ENCODE measurements at places on chromosomes 7 and 10. TPM values are rescaled to one million over a fixed set of nuclear protein-coding genes. Genes with fewer than 3 reads are reported as not detected.

- peak; percentile 32 for DNase-seq
These were observed 33.4 kb downstream of the INPP5A start for GRCh38 chr10:132570771-132571649.

The ELMO1 gene
- 23.8 TPM for total RNA-seq

DNA sequence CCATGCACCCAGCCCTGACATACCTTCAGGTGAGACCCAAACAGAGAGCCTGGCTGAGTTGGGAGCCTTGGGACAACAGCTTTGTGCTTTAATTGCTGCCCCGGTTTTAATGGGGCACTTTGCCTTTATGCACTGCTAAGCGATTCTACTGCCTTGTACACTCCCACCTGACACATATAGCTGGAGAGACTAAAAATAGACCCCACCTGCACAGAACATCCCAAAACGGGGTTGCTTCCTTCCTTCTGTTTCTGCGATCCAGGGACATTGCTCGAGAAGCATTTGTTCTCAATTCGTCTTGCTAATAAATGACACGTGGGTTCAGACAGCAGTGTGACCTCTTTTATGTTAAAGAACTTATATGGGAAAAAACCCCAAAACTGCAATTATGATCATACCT lies 258.8 kb upstream of the MYO3A start:
- DNase-seq: no peak

DNA sequence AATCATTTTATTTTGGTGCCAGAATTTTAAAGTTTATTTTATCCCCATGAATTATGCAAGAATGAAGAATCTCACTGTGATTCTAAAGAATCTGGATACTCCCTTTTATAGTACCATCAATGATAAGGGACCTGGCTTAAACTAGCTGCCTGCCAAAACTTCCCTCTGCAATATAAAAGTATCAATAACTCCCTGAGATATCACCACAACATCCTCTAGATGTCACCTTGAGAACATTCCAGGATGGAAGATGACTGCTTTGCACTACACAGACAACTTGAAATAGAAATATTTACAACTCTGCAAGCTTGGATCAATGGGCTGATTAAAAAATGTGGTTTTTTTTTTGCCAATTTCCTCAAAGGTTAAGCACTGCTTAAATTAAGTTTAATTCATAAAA lies 142.1 kb downstream of the SLC25A13 start:
- DNase-seq: peak; percentile 52

GRCh38 chr7:2540641-2541051 lies 14.7 kb downstream of the BRAT1 start:
- DNase-seq: no peak

- no peak for DNase-seq
These were observed 5.4 kb downstream of the ARHGAP21 start for GRCh38 chr10:24718031-24718855.

DNA sequence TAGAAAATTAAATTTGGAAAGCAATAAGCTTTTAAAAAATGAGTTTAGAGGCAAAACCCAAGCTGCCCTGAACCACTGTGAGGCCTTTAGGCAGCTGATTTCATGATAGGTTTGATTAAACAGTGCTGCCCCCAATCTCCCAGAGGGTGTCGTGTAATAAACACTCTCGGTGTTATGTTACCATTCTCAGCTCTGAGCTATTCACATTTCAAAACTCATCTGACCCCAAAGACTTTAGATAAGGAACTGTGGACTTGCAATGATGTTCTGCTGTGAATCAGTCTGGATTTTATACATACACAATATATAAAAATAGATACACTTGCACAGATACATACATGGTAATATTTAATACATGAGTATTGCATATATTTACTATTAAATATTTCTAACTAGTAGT lies 120.4 kb downstream of the MALRD1 start:
- no peak for DNase-seq

GRCh38 chr7:37719077-37719476 lies 35.5 kb downstream of the GPR141 start:
- no peak for DNase-seq

GRCh38 chr7:112357136-112357535 lies 93.1 kb upstream of the IFRD1 start:
- no peak for DNase-seq

The SLC18A2 gene
- total RNA-seq: 0.35 TPM

GRCh38 chr10:128095027-128095752 lies 31.0 kb downstream of the MKI67 start:
- DNase-seq: no peak

The EFCAB10 gene
- total RNA-seq: not detected

The CLDN4 gene
- 0.27 TPM for total RNA-seq

GRCh38 chr10:88347022-88347421 lies 236.1 kb downstream of the RNLS start:
- DNase-seq: no peak

DNA sequence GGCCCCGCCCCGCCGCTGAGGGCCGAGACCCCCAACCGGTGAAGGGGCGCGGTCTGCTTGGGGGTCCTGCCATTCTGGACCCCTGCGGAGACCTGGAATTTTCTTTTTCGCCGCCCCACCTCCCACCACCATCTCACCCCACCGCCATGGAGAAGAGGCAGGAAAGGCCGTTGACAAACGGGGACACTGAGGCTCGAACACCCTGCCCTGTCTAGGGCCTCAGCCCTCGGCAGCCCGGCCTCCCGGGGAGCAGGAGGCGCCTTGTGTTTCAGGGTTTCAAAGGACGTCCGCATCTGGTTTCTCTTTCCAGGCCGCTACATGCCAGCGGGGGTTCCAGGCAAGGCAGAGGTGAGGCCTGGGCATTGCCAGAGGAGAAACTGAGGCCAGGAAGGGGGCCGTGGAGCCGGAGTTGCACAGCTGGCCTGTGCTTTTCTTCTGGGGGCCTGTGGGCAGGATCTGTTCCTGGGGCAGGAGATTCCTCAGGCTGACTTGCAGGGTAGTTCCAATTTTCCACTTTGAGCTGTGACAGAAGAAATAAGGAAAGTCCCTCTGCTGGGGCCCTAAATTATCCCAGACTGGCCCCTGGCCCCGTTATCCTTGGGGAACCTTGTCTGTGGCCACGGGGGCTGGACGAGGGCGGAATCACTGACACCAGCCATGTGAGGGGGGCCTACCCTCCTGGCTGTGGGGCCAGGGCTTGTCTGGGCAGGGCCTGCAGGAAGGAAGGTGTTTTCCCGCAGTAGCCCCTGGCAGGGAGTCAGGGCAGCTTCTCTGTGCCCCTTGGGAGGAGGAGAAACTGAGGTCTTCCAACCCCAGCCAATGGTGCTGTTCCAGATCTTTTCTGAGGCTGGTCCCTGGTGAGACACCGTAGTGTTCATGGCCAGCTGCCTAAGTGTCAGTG lies 900 bp upstream of the MICALL2 start:
- peak; percentile 64 for DNase-seq

DNA sequence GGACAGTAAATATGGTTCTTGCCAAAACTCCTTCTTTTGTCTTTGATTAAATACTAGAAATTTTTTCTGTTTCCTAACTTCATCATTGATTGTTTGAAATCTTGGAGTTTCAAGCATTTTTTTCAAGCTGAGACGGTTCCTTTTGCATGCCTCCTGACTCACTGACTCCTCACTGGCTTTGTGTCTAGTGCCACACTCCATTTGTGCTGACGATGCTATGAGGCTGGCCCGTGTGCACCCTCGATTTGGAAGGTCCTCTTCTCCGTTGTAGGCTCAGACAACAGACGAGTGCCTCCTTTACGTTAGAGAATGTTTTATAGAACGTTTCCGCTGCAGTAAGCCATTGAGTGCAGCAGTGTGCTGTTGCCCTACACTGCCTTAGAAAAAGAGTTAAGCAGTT lies 10.8 kb upstream of the CSGALNACT2 start:
- no peak for DNase-seq

DNA sequence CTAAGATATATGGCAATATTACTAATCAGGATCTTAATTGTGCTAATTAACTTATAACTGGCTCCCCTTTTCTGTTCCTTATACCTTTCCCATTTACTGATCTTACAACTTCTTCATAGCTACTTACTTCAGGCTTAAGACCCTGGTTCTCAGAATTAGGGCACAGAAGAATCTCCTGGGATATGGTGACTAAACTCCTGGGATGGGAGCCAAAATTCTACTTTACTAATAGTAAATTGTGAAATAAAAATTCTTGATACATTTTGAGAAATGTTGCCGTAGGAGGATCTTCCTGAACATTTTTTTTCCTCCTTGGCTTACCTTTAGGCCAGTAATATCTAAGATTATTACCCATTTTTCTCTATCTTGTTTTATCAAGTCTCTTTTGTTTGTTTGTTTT lies 309.5 kb downstream of the ATRNL1 start:
- peak; percentile 6 for DNase-seq

DNA sequence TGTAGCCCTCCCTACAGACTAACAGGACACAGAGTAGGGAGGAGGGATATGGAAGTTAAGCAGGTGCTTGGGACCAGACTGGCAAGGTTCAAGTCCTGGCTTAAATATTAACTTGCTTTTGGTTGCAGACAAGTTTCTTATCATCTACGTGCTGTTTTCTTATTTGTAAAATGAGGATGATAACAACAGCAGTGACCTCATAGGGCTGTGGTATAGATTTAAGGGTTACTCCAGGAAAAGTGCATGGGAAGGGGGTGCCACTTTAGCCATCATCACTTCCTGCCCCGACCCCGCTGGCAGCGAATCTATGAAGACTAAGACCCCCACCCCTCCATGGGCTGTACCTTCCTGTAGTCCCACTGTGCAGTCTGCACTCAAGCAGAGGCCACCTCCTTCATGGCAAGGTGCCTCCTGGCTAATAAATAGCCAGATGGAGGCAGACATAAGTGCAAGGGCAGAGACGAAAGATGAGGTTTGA lies 250.2 kb downstream of the COBL start:
- DNase-seq: no peak

DNA sequence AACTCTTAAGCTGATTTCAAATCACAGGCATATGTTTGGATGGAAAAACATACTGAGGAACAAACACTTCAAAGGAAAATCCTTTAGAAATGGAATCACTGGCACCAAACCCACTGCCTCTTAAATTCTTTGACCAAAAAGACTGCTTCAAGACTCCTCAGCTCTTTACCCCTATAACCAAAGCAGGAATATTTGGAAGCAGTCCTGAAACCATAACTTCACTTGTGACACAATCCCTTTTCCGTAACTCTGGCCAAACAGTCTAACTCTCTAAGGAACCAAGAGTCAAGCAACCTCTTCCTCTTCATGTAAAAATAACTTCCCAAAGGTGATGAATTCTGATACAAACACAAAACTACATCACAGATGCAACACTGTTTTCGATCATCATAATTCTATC lies 104.3 kb downstream of the MTERF1 start:
- DNase-seq: peak; percentile 65

- DNase-seq: no peak
These were observed 32.6 kb downstream of the LRRC4 start for GRCh38 chr7:127998671-127999070.

GRCh38 chr10:132834891-132835847 lies 49.2 kb upstream of the NKX6-2 start:
- DNase-seq: no peak

GRCh38 chr10:35300063-35300699 lies 36.1 kb upstream of the CCNY start:
- DNase-seq: peak; percentile 82

- DNase-seq: no peak
These were observed 13.6 kb downstream of the ASB13 start for GRCh38 chr10:5652746-5653145.

DNA sequence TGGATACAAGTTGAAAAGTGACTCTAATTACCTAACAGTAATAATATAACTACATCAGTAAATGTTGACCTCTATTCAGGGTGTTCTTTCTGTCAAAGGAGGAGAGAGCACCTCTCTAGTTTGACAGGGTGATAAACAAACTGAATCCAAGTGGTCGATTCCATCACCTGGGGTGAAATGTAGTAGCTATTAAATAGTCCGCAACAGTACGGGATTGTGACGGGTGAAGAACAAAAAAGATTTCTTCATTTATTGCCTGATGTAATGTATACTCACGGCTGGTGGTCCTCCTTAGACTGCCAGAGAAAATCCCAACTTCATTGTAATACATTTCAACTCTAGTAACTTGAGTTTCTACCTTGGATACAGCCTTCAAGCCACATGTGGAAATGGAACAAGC lies 292.5 kb upstream of the CELF2 start:
- peak; percentile 45 for DNase-seq

GRCh38 chr7:37062560-37062859 lies 338.2 kb upstream of the AOAH start:
- no peak for DNase-seq

DNA sequence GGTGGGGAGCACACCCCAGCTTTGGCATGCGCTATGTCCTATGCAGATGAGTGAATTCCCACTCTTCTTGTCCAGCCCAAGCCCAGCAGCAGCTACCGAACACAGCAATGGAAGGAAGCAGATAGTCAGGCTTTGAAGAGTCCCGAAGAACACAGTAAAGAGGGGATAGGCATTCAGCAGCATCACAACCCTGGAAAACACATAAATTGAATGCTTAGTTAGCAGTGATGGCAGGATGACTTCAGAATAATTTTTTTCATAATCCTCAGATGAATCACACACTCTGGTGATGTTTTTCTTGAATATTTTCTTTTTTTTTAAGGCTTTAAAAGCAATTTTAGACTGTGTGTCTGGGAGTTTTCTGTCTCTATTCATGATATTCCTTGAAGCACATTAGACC lies 95.8 kb downstream of the CFAP58 start:
- no peak for DNase-seq

- DNase-seq: no peak
These were observed 21.8 kb upstream of the SMNDC1 start for GRCh38 chr10:110326351-110327032.

The FGFR2 gene
- 2.1 TPM for total RNA-seq

GRCh38 chr7:157676001-157676400 lies 339.2 kb downstream of the DNAJB6 start:
- DNase-seq: no peak

DNA sequence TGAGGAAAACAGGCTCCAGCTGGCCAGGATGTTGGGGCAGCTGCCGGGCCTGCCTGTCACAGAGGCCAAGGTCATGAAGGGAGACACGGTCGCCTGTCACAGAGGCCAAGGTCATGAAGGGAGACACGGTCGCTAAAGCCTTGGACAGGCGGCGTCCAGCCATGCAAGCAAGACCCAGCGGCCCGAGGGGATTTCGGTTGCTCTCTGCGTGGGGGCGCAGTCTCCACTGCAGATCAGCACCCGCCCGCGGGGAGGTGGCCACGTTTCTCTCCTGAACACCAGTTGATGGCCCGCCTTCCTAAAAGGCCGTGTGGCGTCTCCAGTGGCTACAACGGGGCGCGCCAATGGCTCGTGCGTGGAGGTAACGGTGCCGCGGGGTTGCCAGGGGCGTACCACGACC lies 67.0 kb upstream of the PCGF5 start:
- no peak for DNase-seq
